ENCODE measurements at places on chromosomes 4 and X.

DNA sequence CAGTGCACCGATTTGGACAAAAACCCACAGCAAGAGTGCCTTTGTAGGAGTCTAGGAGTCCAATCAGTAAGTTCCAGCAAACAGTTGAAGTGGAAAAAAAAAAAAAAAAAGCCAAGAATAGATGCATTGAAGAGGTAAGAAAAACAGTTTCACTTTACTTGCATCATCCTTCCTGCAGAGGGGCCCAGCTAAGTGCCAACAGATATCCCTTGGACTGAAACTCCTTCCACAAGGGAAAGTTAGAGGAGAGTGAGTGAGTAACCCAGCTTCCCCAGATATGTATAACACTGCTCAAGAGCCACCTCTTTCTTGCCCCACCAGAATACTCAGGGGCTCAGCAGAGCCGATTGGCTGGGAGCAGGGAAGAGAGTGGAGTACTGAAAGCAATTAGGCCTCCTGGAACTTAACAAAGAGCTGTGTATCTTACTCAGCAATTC lies 617.7 kb upstream of the SMIM31 start:
- DNase-seq = no peak

- DNase-seq = no peak
These were observed 905 bp upstream of the MAEA start for GRCh38 chr4:1288786-1289185.

GRCh38 chr4:107855723-107856122 lies 31.0 kb downstream of the SGMS2 start:
- DNase-seq = no peak

GRCh38 chr4:2275546-2276251 lies 13.8 kb upstream of the MXD4 start:
- DNase-seq = no peak

GRCh38 chr4:113468165-113469022 lies 293.1 kb downstream of the CAMK2D start:
- no peak for DNase-seq

All from NCI-H187 (cell line).